ENCODE measurements at places on chromosomes 1 and 21.
A peak's percentile ranks its signal among the peaks of the same experiment; 100 is the strongest.

GRCh38 chr1:88200545-88200944 is 483.5 kb upstream of the PKN2 start:
- no peak for DNase-seq

DNA sequence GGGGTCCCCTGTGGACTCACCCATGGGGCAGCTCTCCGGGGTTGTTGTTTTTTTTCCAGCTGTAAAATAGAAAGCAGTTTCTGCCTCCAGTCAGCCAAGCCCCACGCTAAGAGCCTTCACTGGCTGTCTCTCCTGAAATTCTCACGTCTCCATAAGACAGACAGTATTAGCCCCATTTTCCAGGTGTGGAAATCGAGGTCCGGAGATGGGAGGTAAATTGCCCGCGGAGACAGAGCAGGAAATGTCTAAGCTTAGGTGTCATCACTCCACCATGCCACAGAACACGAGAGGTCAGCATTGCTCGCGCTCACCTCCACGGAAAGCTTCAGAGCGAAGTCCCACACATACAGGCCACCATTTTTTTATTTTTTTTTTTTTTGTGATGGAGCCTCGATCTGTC is 44.6 kb downstream of the TNFRSF8 start:
- DNase-seq, result no peak

- no peak for DNase-seq
These were observed 238.4 kb downstream of the PLA2G4A start for GRCh38 chr1:187067160-187067559.

DNA sequence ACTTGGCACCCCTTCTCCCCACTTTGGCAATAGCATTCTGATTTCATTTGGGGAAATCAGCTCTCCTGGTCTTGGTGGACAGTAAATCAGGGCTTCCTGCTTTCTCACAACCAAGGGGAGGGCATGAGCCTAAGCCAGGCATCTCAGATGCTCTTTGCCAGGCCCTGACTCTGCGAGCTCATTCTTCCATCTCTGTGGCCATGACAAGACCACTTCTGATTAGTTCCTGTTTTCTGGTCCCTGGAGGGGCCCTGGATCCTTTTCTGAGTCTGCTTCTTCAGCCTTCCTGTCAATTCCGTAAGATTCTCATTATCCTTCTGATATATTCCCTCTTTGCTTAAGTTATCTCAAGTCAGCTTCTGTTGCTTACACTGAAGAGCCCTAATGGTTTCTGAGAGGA is 210.4 kb downstream of the HIVEP3 start:
- no peak for DNase-seq

DNA sequence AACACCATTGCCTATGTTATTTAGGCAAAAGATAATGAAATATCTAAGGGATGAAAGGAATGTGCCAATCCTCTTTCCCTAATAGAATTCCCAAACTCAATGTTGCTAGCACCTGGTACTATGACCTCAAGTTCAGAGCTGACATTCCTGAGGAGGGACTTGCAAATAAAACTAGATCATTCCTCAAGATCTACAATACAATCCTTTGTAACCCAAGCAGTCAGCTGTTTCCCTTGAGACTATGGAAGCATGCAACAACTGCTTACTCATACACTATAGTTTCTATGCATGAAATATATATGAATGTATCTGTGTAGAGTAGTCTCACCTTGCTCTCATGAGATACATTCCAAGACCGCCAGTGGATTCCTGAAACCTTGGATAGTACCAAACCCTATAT is 65.0 kb downstream of the ABL2 start:
- DNase-seq, result no peak

GRCh38 chr1:236095705-236096520 is 31.0 kb upstream of the NID1 start:
- DNase-seq, result no peak

- no peak for DNase-seq
These were observed 35.8 kb downstream of the PTPRF start for GRCh38 chr1:43566382-43567044.

DNA sequence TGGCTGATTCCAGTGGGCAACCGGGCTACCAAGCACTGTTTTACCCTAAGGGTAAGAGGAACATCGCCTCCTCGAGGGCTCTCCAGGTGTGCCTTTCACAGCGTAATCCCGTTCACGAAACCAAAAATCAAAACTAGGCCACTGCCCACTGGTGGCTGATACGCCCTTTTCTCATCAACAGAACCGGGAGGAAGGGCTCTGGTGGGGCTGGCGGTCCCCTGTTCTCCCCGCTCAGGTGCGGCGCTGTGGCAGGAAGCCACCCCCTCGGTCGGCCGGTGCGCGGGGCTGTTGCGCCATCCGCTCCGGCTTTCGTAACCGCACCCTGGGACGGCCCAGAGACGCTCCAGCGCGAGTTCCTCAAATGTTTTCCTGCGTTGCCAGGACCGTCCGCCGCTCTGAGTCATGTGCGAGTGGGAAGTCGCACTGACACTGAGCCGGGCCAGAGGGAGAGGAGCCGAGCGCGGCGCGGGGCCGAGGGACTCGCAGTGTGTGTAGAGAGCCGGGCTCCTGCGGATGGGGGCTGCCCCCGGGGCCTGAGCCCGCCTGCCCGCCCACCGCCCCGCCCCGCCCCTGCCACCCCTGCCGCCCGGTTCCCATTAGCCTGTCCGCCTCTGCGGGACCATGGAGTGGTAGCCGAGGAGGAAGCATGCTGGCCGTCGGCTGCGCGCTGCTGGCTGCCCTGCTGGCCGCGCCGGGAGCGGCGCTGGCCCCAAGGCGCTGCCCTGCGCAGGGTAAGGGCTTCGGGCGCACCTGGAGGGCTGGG is at the start of gene IL6R:
Gene IL6R, plus strand, starts transcription at position 360 of the 763 bp plus-strand sequence. Its CDS starts 287 bp downstream, at position 647.
- peak; percentile 77 for DNase-seq

DNA sequence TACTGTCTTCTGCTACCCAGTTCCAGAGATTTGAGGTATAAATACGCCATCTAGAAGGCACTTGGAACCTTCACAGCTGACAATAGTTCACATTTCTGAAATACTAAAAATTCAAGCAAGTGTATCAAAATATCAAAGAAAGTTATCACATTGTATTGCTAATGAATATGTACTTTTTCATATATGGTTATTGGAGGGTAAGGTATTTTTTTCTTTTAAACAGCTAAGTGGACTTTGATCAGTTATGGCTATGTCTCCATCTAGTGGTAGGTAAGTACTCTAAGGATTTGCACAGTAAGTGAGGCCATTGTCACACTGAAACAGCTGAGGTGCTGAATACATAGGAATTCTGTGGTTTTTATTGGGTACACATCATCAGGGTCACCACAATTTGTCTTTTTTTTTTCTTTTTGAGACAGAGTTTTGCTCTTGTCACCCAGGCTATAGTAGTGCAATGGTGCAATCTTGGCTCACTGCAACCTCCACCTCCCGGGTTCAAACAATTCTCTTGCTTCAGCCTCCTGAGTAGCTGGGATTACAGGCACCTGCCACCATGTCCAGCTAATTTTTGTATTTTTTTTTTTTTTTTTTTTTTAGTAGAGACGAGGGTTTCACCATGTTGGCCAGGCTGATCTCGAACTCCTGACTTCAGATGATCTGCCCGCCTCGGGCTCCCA is 49.1 kb upstream of the CR2 start:
- DNase-seq, result peak; percentile 60

GRCh38 chr1:198612471-198613260 is 26.2 kb upstream of the PTPRC start:
- no peak for DNase-seq

GRCh38 chr1:230285351-230285750 is 140.8 kb downstream of the PGBD5 start:
- no peak for DNase-seq

DNA sequence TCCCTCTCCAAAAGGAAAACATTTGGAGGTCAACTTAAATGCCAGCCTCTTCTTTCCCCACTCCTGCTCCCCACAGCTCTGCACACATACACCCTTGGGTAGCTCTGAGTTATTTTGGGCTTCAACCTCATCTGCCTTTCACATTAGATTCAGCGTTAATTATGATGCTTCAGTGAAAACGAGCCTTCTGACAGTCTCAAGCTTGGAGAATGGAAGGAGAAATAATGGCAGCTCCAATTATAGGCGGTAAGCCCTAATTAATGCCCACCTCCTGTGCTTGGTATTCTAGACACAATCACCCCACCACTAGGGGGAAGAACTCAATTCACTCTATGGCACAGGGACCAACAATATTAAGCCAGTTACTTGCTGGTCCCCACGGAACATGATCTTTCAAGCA is 397.9 kb downstream of the BRINP2 start:
- DNase-seq, result no peak

- no peak for DNase-seq
These were observed 132.2 kb downstream of the PTGER3 start for GRCh38 chr1:70915258-70916033.

DNA sequence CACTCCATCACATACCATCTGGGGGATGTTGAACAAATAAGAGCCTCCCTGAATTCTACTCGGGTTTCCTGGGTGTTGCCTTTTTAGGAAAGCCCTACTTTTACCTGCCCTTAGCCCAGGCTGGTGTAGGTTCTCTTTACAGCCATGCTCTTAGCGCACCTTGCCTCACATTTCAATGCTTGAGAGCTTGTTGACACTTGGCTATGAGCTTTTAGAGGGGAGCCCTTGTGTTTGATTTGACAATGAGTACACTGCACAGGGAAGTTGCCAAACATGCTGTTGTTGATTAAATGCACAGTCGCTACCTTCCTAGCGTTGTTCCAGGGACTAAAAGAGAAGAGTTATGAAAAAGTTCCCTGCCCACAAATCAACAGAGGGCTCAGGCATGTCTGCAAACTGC is 103.8 kb downstream of the TRABD2B start:
- DNase-seq, result no peak

DNA sequence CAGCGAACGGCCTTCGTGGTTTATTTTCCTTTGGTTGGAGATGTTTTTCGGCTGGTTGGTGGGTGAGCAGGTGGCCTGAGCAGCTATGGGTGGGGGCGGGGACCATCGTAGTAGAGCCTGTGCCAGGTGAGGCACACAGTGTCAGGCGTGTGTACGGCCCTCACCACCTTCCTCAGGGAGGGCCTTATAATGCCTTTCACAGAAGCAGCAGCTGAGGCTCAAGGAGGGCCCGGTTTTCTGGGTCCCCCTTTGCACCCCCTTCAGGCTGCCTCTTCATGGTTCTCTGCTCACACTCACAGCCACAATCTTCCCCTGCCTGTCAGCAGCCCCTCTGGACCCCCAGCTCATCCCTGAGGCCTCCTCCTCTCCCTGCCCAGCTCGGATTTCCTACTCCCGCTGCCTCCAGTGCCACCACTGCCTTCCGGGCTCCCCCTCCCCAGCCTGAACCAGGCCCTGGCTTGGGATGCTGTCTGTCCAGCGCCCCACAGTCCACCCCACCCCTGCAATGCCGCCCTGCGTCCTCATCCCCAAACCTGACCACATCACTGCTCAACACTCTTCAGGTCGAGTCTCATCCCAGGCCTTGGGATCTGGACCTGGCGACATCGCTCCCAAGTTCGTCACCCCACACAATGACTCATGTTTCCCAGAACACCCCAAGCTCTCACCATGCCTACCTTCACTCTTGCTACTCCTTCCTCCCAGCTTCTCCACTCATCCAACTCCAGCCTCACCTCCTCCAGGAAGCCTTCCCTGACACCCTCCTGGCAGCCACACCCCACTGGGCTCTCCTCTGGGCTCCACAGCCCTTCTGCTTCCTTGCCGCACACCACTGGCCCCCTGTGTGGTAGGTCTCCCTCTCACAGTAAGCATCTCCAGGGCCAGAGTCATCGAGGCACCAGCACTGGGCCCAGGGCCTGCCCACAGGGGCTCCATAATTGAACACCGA is 53.9 kb downstream of the DMRTB1 start:
- no peak for DNase-seq

GRCh38 chr1:8363767-8364301 is 45.9 kb downstream of the SLC45A1 start:
- no peak for DNase-seq

- peak; percentile 15 for DNase-seq
These were observed 50.0 kb downstream of the KIAA0319L start for GRCh38 chr1:35506960-35507912.

Data from CD4-positive, alpha-beta T cell treated with Interleukin-2 at 100 ng/mL for 4 hours (primary cell).